ENCODE measurements at places on chromosomes 16 and 17.

GRCh38 chr17:49576088-49576916 is 631 bp downstream of the NXPH3 start:
- DNase-seq: no peak

GRCh38 chr16:85686912-85687591 is 1.7 kb downstream of the GINS2 start:
- no peak for DNase-seq

GRCh38 chr17:65956814-65957213 is 235.1 kb downstream of the CEP112 start:
- no peak for DNase-seq

- no peak for DNase-seq
These were observed 3.6 kb downstream of the CLEC19A start for GRCh38 chr16:19288872-19289799.

DNA sequence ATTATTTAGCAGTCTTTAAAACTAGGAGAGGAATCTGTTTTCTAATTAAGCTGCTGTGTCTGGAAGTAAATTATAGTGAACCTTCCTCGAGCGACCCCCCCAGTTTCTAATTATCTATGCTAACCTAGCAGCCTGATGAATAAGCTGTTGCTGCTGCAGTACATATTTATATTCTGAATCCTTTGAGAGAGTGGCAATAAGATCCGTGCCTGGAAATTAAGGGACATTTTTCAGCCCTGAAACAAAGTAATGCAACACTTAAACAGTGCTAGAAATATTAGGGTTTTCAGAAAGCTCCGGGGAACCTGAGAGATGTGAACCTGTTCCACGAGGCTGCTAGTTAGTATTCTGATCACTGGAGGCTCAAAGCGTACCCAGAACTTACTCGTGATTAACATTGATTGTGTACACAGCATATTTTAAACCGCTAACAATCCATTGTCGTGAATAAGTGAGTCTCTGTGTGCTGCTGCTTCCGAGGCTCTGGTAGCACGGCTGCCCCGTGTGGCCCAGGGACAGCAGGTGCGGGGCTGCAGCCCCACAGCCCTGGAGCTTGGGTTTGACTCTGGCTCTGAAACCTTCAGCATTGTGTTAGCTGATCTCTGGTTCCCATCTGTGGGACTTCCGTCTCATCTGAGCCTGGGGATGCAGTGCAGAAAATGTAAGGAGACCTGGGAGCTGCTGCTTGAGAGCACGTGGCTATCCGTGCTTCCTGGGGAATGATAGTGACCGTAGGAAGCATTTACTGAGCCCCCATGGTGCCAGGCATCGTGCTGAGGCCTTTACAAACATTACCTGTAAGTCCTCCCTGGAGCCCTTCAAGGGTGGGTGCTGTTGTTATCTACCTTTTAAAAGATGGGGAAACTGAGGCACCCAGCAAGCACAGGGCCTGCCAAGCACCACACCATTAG is 190.9 kb upstream of the CHMP6 start:
- DNase-seq: no peak

DNA sequence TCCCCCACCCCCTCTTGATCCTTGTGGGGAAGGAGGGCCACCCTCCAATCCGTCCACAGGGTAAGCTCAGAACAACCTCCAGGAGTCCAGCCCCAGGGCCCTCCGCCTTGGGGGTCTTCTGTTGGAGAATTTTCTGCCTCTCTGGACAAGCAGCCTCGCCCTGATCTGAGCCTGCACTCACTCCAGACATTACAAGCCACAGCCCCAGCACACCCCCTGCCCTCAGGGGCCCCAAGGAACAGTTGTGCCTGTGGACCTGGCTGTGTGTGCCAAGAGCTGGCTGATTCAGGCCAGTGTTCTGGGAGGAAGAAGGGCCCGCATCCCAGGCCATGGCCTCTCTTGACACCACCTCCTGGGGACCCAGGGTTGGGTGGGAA is 477 bp upstream of the ARHGAP27 start:
- no peak for DNase-seq

DNA sequence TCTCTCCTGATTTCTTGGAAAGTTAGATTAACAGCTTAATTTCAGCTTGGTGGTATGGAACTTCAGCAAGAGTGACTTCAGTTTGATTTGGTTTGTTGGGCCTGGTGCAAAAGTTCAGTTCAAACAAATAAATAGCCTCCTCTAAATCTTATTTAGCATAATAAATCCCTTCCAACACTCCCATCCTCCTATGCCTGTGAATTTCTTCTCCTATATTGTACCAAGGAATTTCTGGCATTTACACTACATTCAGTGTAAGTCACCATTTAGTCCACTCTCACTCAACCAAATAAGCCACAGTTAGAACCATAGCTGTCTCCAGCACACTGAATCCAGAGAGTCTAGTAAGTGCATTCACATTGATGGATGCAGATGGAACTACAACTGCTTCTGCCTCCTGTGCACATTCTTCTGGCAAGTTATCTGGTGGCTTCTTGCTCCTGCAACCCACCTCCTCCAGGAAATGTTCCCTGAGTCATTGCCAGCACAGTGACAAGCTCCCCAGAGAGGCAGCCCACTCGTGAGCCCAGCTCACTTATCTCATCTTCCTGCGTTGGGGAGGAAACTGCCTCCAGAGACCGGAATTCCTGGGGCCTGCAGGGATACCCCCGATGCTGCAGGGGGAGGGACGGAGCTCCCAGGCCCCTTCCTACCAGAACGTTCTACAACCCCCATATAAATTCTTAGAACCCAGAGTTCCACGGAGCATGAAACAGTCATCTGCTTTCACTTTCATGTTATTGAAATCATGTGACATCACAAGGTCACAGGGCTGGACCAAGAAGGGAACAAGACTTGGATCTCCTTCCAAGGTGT is 318.3 kb downstream of the PHKB start:
- no peak for DNase-seq

DNA sequence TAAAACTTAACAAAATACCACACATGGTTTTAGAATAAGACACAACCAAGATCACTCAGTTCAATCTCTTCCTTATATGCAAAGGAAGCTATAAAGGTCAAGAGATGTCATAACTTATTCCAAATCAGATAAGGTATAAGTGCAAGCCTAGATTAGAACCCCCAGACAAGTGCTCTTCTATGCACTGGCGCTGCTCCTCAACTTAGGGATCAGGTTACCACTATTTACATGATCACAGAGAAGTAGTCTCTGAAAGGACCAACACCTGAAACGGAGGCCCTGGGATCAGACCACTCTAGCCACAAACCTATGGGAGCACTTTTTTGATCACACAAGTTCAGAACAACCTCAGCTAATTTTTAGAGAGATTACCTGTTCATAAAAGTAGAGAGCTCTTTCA is 16.6 kb downstream of the COPS3 start:
- no peak for DNase-seq

DNA sequence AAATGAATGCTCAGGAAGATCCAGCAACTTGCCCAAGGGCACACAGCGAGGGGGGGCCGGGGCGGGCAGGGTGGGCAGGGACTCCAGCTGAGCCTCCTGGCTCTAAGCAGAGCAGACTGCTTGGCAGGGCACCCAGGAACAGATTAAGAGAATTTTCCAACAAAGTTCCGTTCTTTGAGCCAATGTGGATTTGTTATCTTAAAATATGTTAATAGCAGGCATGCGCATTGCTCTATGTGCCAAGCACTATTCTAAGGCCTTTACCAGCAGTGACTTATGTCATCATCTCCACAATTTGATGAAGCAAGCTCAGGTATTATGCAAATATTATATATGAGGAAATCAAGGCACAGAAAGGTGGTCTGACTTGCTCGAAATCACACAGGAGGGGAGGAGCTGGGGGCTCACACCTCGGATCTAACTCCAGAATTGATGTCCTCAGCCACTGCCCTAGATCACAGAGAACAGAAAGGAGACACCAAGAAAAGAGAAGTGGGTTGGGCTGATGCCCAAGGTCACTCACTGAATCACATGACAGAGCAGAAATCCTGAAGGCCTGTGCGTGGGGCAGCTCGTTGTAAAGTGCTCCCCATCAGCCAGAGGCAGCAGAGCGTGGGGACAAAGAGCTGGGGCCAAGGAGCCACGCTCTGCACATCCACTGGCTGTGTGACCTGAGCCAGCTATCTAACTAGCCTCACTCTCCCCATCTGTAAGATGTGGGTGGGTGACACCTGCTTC is 23.2 kb upstream of the MEAK7 start:
- no peak for DNase-seq

GRCh38 chr17:74126179-74126900 is 77.1 kb upstream of the RPL38 start:
- DNase-seq: no peak

DNA sequence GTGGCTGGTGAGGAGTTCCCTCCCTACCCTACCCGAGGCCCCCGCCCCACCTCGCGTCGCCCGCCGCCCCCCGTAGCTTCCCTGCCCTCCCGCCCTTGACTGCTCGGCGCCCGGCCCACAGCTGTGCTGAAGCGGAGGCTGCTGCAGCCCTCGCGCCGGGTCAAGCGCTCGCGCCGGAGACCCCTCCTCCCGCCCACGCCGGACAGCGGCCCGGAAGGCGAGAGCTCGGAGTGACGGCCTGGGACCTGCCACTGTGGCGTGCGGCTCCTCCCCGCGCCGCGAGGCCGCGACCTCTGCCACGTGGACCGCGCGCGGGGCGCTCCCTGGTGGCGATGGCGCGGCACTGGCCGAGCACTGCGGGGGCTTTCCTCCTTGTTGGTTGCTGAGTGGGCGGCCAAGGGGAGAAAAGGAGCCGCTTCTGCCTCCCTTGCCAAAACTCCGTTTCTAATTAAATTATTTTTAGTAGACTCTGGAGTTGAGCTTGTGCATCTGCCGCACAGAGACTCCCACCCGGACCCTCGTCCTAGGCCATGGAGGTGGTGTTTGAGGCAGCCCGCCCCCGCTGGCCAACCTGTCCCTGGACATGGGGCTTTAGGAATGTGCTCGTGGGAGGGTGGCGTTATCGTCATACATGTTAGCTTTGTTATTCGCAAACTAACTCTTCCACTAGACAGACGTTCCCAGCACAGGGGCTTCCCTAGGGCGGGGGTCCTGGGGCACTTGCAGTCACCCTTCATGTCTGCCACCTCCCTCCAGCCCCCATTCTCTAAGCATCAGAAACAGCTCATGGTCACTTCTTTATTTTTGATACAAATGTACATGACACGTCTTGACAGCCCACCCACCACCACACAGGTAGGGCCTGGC is 4.4 kb downstream of the TP53I13 start:
- no peak for DNase-seq

- no peak for DNase-seq
These were observed 32.2 kb downstream of the KIAA0753 start for GRCh38 chr17:6608321-6608720.

- no peak for DNase-seq
These were observed 51.8 kb downstream of the C17orf67 start for GRCh38 chr17:56781906-56782305.

GRCh38 chr16:87834668-87835473 is 34.4 kb downstream of the SLC7A5 start:
- no peak for DNase-seq

- DNase-seq: no peak
These were observed 15.1 kb downstream of the MAP3K14 start for GRCh38 chr17:45301674-45302073.

DNA sequence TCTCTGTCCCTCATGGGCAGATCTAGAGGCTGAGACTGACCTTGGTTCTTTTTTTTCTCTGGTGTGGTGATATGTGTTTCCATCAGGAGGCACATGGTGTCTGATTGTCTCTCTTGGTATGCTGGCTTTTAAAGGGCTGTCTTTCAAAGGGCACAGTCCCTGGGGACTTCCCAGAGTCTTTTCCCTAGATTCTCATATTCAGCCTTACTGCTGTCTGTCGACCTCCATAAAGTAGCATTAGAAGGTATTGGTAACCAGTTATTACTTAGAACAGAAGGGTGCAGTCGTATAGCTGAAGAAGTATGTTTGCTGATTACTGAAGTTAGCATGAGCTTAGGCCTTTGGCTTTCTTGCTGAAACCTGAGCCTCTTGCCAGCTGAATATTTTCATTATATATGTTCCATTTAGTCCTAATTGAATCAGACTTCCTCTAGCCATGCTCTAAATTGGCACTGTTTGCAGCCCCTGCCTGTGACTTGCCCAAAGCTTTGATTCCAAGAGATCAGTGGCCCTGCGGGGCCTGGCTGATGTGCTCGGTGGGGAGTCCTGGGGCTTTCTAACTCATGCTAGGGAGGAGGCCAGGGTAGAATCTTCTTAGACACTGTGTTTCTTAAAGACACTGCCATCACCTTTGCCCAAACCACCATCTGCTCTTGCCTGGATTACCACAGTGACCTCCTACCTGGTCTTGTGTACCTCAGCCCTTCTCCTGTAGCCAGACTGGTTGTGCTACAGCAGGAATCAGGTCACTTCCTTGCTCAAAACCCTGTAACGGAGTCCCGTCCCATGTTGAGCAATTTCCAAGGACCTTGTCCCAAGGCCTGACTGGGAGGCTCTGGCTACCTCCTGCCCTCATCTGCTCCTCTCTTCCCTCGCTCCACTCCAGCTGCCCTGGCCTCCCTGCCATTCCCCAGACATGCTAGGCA is 71.5 kb downstream of the WWP2 start:
- DNase-seq: no peak

- no peak for DNase-seq
These were observed 38.6 kb upstream of the PMFBP1 start for GRCh38 chr16:72210555-72210954.

DNA sequence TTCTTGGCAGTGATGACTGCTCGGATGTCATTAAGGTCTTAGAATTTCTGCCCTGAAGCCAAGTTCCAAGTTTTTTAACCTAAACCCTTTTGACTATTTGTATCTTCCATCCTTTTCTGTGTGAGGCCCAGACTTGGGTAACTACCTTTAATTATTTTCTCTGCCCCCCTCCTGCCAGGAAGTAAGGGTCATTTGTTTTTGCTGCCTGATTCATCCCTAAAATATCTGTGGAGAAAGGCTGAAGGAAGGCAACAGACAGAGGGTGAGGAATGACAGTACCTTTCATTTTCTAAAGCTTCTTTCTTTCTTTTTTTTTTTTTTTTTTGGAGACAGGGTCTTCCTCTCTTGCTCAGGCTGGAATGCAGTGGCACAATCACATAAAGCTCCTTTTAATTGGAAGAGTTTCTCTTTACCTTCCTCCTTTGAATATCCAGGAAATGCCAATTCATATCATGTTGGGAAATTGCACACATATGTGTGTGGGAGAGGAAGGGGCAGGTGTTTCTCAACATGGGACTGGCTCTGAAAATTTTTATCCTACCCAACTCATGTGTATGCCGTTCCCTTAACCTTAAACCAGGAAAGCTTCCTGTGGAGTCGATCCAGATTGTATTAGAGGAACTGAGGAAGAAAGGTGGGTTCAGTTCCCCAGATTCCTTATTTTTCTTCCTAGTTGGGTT is 957 bp downstream of the VPS25 start:
- DNase-seq: no peak

DNA sequence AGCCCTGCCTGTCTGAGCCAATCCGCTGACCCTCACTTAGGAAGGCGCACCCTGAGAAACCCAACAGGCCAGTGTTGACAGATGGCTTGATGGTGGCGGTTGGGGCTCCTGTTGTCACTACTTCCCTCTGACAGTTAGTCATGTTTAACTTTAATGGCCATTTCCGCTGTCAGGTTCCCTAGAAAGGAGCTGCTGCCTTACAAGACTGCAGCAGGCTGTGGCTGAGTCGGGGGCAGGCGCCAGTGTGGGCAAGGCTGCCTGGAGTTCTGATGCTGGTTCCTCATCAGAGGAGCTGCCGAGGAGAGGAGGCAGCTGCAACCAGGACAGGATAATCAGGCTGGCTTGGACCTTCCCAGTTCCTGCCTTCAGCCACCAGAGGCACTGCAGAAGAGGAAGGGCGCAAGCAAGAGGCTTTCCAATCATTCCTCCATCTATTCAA is 223.2 kb upstream of the DYNLRB2 start:
- DNase-seq: no peak

Measured in esophagus squamous epithelium (tissue), 5 donors.